ENCODE measurements at places on chromosomes 6 and 20.

GRCh38 chr6:143745166-143746133, 67.7 kb downstream of the PHACTR2 start:
- DNase-seq = no peak

GRCh38 chr6:49787176-49787575, at the start of gene PGK2:
PGK2 (minus strand) TSS chr6:49787285; CDS start chr6:49787187, 98 bp downstream.
- DNase-seq = peak; percentile 53

- no peak for DNase-seq
These were observed 43.9 kb upstream of the FABP7 start for GRCh38 chr6:122735582-122735981.

GRCh38 chr6:21900730-21901129, 307.2 kb downstream of the SOX4 start:
- no peak for DNase-seq

- DNase-seq = no peak
These were observed 121.4 kb downstream of the TPBG start for GRCh38 chr6:82484737-82485626.

GRCh38 chr6:21438986-21439352, 154.6 kb upstream of the SOX4 start:
- DNase-seq = peak; percentile 7

DNA sequence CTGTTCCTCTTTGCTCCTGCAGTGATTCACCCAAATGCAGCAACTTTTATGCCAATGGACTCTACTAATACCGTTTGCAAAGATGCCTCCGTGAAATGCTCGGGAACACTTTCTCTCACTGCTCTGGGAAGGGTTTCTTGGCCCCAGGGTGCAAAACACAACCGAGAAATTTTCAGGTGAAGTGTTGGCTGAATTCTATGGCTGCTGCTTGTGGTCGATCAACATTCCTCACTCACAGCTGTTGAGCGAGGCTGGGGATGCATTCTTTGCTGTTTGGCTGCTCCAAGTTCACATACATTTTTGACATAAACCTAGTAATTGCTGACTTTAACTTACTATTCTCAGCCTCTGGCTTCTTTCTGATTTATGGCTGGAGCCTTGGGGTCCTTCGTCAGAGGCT, 342.0 kb upstream of the CHD6 start:
- no peak for DNase-seq

- DNase-seq = no peak
These were observed 38.0 kb downstream of the CDYL start for GRCh38 chr6:4814212-4814611.

DNA sequence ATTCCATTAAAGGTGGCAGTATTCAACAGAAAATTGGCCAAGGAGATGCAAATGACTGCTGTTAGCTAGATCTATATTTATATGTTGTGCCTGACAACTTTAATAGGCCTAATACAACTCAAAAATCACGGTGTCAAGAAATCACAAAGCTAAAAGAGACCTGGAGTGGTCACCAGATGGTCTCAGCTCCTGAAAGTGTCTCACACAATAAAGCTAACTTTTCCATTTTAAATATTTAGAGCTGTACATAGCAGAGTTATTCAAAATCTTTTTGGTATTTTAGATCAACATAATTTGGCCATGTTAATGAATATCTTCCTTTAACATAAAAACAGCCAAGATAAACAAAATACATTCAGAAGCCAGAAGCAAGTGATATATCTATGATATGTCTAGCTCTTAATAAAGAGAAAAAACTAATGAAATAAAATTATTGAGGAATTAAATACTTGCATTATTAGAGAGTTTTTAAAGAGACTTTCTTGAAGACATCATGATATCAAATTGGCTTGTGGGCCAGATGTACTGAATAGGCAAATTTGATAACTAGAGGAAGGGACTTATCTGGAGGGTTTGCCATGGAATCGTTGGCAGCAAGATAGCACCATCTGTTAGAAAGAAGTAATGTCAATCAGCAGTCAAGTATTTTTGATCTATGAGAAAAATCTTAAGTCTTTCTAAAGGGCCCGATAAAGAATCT, 84.9 kb upstream of the SCAF8 start:
- no peak for DNase-seq
